ENCODE measurements at places on chromosomes 5 and 9.

GRCh38 chr5:60488466-60489130 is 211.4 kb downstream of the DEPDC1B start:
- ATAC-seq: no peak

GRCh38 chr9:86983249-86983619 is 35.9 kb upstream of the GAS1 start:
- ATAC-seq: no peak

DNA sequence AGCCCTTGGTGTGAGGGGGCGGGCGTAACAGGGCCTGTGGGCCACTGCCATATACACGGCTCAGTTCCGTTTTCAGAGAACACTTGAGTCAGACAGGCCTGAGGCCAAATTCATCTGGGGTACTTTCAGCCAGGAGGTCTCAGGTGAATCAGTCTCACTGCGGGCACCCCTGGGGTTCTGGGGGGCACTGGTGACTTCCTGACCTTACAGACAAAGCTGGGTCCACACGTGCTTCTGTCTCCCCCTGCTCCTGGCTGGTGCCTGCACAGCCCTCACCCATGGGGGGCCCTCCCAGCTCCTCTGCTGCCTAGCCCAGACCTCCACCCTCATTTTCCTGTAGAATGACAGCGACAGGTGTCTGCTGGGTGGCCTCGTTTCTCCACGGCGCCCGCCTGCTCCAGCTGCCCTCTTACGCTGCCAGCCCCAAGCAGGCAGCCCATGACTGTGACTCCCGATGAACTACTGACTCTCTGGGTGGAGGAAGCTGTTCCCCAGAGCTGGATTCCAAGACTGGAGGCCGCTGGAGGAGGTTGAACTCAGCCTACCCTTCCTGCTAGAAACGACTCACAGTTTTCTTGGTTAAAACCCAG is 374.1 kb upstream of the IRX4 start:
- no peak for ATAC-seq

GRCh38 chr5:32276173-32276853 is 36.4 kb downstream of the MTMR12 start:
- no peak for ATAC-seq

GRCh38 chr9:70486127-70486526 is 71.7 kb upstream of the KLF9 start:
- no peak for ATAC-seq

All from stimulated activated memory B cell treated with anti-CD40 and anti-IgM and Interleukin-4, amounts not matched to agents 10 μg/mL and 1 μg/mL and 100 μg/mL, for 72 hours (primary cell).